ENCODE measurements at places on chromosomes 7 and 10.

- no peak for DNase-seq
These were observed 6.3 kb downstream of the IQCE start for GRCh38 chr7:2564970-2565540.

DNA sequence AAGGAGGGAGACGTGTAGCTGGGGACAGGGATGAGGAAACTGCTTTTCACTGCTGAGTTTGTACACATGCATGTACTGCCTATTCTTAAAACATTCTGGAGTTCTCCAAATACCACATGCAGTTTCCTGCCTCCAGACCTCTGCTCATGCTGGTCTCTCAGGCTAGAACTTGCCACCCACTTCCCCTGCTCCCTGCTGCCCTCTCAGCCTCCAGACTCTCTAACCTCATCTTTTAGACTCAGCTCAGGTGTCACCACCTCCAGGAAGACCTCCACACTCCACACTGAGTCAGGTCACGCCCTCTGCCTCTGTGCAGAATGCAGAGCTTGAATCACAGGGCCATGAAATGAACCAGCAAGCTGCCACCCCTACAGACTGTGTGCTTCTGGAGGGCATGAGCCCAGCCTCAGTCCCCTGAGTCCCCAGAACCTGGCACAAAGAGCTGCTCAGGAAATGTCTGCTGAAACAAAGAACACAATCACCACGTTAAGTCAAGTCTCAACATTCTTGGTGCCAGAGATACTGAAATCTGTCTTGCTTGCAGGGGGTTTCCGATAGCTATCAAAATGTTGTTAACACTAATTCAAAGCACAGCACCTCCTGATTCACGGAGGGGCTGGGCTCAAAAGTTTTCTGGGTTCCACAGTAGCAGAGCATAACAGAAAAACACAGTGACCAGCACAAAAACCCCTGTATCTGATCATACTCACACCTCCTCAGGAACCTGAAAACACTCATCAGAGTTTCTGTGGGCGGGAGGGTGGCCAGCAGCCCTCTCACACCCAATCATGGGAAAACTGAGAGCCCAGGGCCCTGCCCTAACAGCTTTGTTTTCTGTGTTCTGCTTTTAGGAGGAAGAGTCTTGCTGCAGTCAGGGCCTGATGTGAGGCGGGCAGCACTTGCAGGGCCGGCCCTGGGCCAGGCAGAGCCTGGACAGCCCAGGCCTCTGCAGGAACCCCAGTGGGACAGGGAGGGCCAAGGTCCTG lies 21.1 kb downstream of the FAM53B start:
- DNase-seq = no peak

- no peak for DNase-seq
These were observed 460.4 kb downstream of the KCNMA1 start for GRCh38 chr10:77177161-77177560.

- DNase-seq = no peak
These were observed 507.1 kb upstream of the C7orf33 start for GRCh38 chr7:148083448-148083847.

GRCh38 chr7:44291733-44292419 lies 33.5 kb downstream of the CAMK2B start:
- no peak for DNase-seq

- no peak for DNase-seq
These were observed 633.4 kb upstream of the LRRTM3 start for GRCh38 chr10:66292456-66292855.

DNA sequence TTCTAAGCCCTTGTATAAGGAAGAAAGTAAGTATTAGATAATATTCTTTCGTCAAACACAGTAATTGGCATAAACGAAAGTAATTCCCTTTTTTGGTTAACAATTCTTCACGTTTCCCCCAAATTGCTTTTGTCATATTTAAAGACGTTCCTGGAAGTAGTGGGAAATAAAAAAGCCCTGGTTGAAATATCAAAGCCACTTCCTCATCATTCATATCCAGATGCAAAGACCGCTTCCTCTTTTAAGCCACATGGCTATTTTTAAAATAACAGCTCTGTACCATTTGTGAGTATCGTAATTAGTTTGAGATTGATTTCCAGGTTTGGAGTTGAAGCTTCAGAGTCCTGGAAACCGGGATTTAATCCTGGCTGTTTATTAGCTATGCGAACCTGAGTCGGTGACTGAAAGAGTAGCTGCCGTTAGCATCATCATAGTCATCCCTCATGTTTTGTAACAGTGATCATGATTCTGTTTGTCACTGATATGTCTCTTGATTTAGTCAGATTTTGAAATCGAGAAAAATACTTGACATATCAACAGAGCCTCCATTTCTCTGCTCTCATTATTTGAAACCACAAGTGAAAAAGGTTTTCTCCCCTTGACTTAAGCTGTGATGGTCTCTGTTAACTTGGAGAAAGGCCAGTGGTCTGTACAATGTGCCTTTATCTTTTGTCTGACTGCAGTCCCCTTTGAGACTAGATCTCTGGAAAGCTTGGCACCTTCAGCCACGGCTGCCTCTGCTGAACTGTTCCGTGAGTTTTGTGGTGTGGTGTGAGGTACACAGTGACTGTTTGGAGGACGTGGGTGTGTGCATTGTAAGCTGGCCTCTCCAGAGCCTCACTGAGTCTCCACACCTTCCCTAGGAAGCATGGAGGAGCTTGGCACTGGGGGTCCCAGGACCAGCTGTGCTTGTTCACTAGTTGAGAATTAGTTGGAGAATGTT lies 18.1 kb downstream of the OPTN start:
- no peak for DNase-seq

- DNase-seq = no peak
These were observed 871.7 kb downstream of the LRMDA start for GRCh38 chr10:76302961-76303630.

GRCh38 chr10:45325116-45325515 lies 9.7 kb upstream of the OR13A1 start:
- DNase-seq = no peak

- no peak for DNase-seq
These were observed 35.1 kb upstream of the DNAJB6 start for GRCh38 chr7:157301610-157302120.

DNA sequence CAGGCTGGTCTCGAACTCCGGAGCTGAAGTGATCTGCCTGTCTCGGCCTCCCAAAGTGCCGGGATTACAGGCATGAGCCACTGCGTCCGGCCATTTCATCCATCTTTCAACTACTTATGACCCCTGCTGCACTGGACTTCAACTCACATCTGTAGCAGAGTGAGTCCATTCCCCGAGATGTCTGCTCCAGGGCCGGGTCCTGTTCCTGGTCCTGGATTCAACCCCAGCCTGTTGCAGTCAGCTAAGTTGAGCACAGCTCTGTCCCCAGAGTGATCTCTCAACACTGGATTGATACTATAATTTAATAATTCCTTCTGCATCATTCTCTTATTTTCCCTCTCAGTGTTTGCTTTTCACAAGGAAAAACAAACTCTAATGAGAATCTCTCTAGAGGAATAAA lies 25.8 kb downstream of the PRTFDC1 start:
- DNase-seq = no peak

- no peak for DNase-seq
These were observed 92.2 kb downstream of the NRF1 start for GRCh38 chr7:129703751-129704150.

Measured in AG04449 (cell line).